Stimulated activated CD4-positive, alpha-beta T cell treated with anti-CD3 and anti-CD28 coated beads, Interleukin-1b, Interleukin-23, amount 100 ng/mL, for 24 hours (primary cell): ENCODE measurements at places on chromosomes 11 and 22.

DNA sequence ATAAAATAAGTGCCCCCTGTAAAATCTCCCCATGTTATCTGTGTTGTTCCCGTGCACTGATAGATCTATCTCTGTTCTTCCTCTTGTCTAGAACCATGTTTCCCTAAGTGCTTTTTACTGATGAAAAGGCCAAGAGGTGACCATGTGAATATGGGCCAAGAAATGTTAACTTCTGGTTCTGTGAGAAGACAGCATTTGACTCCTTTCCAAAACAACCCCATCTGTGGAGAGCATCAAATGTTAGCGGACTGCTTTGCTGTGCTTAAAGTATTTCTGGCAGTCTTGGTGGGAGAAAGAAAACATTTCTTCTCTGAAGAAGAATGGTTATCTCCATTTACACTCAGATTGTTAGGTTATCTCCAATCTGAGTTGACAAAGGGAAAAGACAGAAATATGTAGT, 58.6 kb upstream of the GUCY1A2 start:
- no peak for DNase-seq

- no peak for DNase-seq
Measured at GRCh38 chr11:14725150-14725549, 81.5 kb downstream of the PDE3B start.

- no peak for DNase-seq
Measured at GRCh38 chr11:6249770-6250555, 9.7 kb upstream of the CCKBR start.

DNA sequence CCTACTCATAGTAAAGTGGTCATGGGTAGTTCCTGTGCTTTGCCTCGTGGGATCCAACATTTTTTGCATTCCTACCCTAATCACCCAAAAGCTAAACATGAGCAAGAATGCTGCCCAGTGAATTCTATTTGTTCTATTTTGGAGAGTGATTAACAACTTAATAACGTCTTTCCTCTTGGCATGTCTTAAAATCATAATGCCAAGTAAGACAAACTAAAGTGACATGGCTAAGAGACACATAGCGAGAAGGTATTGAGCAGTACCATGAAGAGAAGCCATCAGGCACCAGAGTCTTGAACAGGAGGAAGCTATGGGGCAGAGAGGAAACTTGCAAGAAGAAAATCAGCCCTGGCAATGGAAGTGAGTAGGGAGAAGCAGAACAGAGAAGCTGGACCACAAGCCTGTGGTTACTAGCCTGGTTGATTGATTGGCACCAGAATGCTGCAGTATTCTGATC, 32.0 kb downstream of the EXPH5 start:
- no peak for DNase-seq

DNA sequence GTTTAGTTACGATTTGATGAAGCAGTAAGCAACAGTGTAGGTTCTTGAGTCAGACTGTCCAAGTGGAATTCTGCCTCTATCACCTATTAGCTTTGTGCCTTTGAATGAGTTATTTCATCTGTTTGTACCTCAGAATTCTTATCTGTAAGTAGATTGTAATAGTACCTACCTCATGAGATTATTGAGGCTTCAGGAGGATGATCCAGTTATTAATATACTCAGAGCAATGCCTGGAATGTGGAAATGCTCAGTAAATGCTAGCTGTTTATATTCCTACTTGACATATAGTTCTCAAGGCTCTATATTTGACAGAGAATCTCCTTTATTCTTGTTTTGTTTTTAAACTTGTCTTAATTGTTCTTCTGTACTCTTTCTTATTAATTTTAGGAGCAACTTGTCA, 70.1 kb downstream of the SFI1 start:
- no peak for DNase-seq

GRCh38 chr11:15613251-15613650, 498.5 kb downstream of the INSC start:
- DNase-seq = no peak

- no peak for DNase-seq
Measured at GRCh38 chr11:80083531-80083951, 642.7 kb upstream of the TENM4 start.

DNA sequence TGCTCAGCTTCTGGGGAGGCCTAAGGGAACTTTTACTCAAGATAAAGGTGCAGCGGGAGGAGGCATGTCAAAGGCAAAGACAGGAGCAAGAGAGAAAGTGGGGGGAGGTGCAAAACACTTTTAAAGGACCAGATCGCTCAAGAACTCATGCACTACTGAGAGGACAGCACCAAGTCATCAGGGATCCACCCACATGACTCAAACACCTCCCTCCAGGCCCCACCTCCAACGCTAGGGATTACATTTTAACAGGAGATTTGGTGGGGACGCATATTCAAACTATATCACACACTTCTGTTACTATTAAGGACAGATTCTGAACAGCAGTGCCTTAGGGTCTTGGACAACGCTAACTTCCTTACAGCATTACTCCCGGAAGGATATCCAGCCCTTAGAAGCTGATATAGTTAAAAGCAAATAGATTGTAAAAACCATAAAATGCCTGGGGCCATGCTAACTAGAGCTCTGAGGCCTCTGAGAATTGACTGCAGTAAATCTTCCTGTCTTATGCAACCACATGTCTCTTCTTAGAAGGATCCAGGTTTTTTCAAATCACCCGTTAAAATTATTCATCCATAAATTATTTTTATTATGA, 16.7 kb upstream of the ZC3H12C start:
- DNase-seq = no peak

GRCh38 chr11:103924166-103925013, 112.0 kb upstream of the DDI1 start:
- DNase-seq = no peak

DNA sequence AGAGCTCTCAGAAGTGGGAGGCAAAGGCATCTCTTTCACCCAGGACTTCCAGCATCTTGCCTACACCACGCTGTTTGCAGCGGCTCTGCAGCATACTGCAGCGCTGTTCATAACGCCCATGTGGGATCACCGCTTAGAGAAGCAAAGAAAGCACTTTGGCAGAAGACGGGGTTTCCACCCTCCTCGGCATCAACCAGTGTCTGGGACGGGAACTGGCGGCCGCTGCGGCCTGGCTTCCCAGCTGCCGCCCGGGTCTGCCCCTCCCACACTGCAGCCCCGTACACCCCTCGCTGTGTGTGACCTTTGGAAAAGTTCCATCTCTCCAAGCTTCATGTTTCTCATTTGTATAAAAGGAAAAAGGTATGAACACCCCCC, 545 bp upstream of the TIRAP start:
- no peak for DNase-seq

DNA sequence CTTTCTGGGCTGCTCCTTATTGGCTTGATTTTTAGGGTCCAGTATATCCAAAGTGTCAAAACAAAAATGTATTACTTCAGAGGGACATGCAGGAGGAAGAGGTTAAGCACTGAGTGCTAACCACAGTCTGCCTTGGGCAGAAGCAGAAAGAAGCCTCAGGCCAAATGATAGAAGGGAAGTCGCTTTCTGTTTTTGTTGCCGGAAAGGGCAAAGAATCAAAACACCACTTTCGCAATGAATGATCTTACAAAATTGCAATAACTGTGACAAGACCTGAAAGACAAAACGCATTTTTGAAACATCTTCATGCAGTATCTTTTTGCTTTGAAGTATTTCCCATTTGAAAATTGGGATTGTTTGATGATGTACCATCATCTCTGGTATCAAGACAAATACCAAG, 70.1 kb upstream of the PICALM start:
- DNase-seq = no peak

GRCh38 chr11:134342572-134343340, 11.0 kb downstream of the GLB1L2 start:
- DNase-seq = no peak

DNA sequence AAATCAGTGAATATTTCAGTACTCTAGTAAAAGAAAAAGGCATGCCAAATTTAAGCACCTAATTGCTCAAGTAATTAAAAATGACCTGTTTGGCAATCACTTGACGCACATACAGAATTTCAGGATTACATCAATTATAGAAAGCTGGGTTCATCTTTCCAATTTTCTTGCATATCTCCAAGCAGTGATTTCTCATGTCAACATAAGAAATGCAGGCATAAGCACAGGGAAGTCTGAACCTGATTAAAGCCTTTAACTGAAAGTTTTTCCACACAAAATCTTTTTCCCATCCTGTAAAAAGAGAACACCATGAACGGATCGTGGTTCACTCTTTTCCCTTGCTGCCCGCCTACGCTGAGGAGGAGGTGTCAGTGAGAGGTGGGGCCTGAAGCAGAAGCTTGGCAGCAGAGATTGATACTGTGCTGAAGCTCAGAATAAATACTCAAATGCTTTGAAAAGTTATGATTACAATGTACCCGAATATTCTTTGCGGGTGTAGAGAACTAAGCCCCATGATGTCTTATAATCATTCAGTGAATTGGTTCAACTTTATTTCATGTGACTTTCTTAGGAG, 704.1 kb upstream of the CCDC90B start:
- no peak for DNase-seq

GRCh38 chr11:128727796-128728431, 34.0 kb downstream of the FLI1 start:
- no peak for DNase-seq

GRCh38 chr11:12193515-12194336, 83.3 kb downstream of the MICAL2 start:
- DNase-seq = no peak

- no peak for DNase-seq
Measured at GRCh38 chr22:31346733-31347250, 646 bp upstream of the PATZ1 start.

GRCh38 chr22:48179571-48180546, 1417.4 kb downstream of the TBC1D22A start:
- no peak for DNase-seq

DNA sequence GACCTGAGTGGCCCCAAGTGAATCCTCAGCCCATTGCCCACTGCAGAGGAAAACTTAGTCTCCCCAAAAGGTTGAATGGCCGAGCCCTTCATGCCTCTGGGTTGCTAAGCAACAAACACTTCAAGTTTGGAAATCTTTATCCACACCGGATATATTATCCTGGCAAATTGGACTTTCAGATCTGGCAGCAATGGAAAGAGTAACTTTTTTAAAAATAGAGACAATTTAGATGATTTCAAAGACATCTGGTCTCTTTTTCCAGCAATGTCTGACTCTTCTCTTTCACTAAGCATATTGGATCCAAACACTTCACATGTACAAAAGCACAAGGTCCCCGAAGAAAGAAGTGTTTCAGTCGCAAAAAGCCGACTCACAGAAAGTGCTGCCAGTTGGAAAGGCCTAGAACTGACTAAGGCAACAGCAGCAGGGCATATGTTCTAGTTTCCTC, 505.3 kb downstream of the SOX6 start:
- DNase-seq = no peak

DNA sequence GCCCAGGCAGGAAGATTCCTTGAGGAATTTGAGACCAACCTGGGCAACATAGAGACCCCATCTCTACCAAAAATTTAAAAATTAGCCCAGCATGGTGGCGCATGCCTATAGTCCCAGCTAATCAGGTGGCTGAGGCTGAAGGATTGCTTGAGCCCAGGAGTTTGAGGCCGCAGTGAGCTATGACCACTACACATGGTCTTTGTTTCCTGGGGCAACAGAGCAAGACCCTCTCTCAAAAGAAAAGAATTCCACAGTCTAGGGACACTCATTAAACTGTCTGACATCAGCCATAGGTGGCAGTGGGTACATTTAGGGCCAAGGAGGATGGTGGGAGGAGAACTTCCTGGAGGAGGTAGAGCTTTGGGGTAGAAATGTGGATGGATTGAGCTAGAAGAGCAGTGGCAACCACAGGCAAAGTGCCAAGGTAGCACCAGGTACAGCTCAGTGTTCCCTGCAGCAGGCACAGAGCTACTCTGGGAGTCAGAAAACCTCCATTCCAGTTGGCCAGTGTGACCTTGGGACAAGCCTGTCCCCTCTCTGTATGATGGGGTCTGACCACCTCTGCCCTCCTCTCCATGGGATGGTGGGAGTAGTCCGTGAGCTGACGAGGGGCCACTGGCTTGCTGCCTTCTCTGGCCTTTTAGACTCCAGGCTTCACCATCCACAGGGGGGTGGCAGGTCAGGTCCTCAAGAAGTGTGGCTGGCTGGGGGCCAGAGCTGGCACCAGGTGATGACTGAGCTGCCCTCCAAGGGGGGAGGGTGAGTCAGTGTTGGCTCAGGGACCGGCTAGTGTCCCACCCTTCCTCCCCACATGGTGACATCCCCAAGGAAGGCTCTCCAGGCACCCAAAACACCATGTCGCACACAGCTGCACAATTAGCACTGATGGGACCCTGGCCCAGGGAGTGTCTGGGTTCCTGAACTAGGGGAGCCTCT, 3.7 kb upstream of the CLCF1 start:
- DNase-seq = no peak

- DNase-seq = no peak
Measured at GRCh38 chr11:128581561-128582272, 5.6 kb downstream of the ETS1 start.

DNA sequence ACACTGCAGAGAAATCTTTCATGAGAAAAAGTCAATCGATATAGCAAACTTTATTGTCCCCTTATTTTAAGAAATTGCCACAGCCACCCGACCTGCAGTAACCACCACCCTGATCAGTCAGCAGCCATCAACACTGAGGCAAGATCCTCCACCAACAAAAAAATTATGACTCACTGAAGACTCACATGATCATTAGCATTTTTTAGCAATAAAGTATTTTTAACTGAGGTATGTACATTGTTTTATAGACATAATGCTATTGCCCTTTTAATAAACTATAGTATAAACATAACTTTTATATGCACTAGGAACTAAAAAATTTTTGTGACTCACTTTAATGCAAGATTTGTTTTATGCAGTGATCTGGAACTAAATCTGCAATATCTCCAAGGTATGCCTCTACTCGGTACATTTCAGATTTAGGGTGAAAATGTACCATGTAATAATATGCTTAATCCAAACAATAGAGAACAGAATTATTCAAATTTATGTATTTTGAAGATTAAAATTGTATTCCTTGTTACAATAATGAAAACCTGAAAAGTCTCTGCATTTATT, 79.2 kb upstream of the CEP126 start:
- no peak for DNase-seq

DNA sequence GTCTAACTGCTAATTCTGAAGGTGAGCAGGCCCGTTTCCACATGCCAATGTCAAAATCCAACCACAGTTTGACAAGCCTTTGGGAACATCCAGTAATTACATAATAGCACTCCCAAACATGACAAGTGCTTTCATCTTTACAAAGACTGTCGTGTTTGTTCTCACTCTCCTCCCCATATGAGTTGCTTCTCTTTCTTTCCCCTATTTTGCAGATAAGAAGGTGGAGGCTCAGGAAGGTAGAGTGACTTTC, 55.9 kb upstream of the CD44 start:
- no peak for DNase-seq

DNA sequence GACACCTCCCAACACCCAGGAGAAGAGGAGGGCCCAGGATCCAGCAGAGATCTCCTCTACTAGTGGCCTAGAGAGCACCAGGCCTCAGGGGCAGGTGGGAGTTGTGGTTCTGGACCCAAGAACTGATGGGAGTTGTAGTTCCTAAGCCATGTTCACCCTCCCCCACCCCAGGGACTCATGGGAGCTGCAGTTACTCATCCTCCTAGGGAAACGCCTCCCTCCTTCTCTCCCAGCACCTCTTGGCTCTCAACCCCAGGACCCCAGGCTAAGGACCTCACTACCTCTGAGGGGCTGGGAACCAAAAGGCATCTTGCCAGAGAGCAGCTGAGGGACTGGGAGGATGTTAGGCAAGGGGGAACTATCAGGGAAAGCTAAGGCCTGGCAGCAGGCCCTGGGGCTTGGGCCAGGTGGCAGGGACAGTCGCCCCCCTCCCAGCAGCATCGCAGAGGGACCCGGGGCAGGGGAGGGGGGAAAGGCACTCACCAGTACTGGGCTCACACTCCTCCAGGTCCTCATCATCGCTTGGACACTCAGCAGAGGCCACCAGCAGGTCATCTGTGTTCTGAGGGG, 28.9 kb downstream of the SLC22A12 start:
- no peak for DNase-seq

- DNase-seq = no peak
Measured at GRCh38 chr11:125064070-125064469, 965 bp downstream of the SLC37A2 start.
